ENCODE measurements at places on chromosomes 13 and 19. TPM values are rescaled to one million over a fixed set of nuclear protein-coding genes. Genes with fewer than 3 reads are reported as not detected.

GRCh38 chr19:35719402-35720162 lies 1.8 kb downstream of the KMT2B start:
- no peak for DNase-seq
- no peaks in the 10 kb centered on the region for H3K4me1 ChIP-seq
- H3K27ac ChIP-seq: no peak overlapping the region
- peaks cover 13% of the 10 kb centered on the region for H3K36me3 ChIP-seq
- no peaks in the 10 kb centered on the region for H3K27me3 ChIP-seq

Gene SRRM5
- not detected for polyA plus RNA-seq

GRCh38 chr13:98959291-98959690 lies 18.6 kb downstream of the DOCK9 start:
- no peak for DNase-seq
- no peaks in the 10 kb centered on the region for H3K27me3 ChIP-seq
- no peaks in the 10 kb centered on the region for H3K4me1 ChIP-seq
- no peaks in the 10 kb centered on the region for H3K36me3 ChIP-seq
- H3K27ac ChIP-seq: no peak overlapping the region

GRCh38 chr13:79659121-79659521 lies 178.2 kb downstream of the NDFIP2 start:
- H3K27me3 ChIP-seq: no peaks in the 10 kb centered on the region
- no peak overlapping the region for H3K4me3 ChIP-seq
- DNase-seq: no peak
- H3K27ac ChIP-seq: no peak overlapping the region
- H3K4me1 ChIP-seq: no peaks in the 10 kb centered on the region
- H3K36me3 ChIP-seq: no peaks in the 10 kb centered on the region

- no peaks in the 10 kb centered on the region for H3K27me3 ChIP-seq
- H3K36me3 ChIP-seq: no peaks in the 10 kb centered on the region
- no peak overlapping the region for H3K27ac ChIP-seq
- no peaks in the 10 kb centered on the region for H3K4me1 ChIP-seq
Observed at GRCh38 chr13:106986033-106986484, 418.1 kb upstream of the ARGLU1 start.

DNA sequence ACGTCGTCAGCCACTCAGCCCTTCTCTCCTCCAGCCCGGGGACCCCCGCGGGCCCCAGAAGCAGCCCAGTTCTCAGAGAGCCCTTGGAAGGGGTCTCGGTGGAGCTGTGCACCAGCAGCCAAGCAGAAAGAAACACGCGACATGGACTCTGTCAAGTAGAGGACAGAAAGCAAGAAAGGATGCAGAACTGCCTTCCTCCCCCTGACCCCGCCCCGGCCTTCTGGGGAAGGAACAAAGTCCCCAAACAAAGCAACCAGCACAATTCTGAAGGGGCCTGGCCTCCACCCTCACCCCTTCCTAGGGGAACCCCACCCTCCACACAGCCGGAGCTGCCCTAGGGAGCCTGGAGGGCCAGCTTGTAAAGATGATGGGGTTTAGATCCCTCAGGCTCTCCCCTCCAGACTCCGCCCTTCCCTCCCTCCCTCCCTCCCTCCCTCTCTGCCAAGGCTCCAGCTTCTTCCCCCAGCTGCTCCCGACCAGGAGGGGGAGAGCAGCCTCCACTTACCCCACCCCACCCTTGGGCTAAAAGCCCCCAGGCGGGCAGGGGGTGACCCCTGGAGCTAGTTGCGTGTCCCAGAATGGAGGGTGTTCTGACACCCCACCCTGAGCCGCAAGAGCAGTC lies 7.8 kb downstream of the LYL1 start:
- H3K4me1 ChIP-seq: no peaks in the 10 kb centered on the region
- H3K27me3 ChIP-seq: no peaks in the 10 kb centered on the region
- no peak overlapping the region for H3K27ac ChIP-seq
- peak; percentile 65 for DNase-seq

- no peak overlapping the region for H3K4me3 ChIP-seq
- no peak for DNase-seq
- H3K27me3 ChIP-seq: no peaks in the 10 kb centered on the region
- H3K27ac ChIP-seq: no peak overlapping the region
Observed at GRCh38 chr13:98328511-98328910, 151.4 kb upstream of the RNF113B start.

GRCh38 chr13:24870380-24870760 lies 106.4 kb downstream of the RNF17 start:
- no peak overlapping the region for H3K4me3 ChIP-seq
- no peak for DNase-seq
- H3K36me3 ChIP-seq: no peaks in the 10 kb centered on the region
- H3K27ac ChIP-seq: no peak overlapping the region

Gene SIAH3
- polyA plus RNA-seq: not detected

DNA sequence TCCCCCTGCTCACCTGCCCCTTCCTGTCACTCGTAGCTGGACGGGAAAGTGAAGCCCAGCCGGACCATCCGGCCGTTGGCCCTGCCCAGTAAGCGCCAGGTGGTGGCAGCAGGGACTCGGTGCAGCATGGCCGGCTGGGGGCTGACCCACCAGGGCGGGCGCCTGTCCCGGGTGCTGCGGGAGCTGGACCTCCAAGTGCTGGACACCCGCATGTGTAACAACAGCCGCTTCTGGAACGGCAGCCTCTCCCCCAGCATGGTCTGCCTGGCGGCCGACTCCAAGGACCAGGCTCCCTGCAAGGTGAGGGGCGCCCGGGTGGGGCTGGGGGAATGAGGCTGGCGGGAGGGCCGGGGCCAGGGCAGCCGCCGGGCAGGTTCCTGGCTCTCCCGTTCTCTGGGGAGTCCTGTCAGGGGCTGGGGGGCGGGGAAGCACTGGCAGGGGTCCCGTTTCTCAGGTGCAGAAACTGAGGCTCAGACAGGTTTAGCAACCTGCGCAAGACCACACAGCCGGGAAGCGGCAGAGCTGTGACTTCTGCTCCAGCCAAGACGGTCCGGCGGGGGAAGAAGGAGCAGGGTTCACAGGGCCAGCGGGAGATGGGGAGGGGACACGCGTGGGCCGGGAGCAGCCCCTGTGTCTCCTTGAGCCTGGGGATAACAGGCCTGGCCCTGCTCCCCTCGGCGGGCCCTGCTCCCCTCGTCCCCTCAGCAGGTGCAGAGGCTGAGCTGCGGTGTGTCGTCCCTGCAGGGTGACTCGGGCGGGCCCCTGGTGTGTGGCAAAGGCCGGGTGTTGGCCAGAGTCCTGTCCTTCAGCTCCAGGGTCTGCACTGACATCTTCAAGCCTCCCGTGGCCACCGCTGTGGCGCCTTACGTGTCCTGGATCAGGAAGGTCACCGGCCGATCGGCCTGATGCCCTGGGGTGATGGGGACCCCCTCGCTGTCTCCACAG lies 5.3 kb downstream of the GZMM start:
- H3K27ac ChIP-seq: no peak overlapping the region
- no peaks in the 10 kb centered on the region for H3K27me3 ChIP-seq
- H3K4me3 ChIP-seq: no peak overlapping the region
- no peaks in the 10 kb centered on the region for H3K4me1 ChIP-seq
- H3K36me3 ChIP-seq: no peaks in the 10 kb centered on the region

DNA sequence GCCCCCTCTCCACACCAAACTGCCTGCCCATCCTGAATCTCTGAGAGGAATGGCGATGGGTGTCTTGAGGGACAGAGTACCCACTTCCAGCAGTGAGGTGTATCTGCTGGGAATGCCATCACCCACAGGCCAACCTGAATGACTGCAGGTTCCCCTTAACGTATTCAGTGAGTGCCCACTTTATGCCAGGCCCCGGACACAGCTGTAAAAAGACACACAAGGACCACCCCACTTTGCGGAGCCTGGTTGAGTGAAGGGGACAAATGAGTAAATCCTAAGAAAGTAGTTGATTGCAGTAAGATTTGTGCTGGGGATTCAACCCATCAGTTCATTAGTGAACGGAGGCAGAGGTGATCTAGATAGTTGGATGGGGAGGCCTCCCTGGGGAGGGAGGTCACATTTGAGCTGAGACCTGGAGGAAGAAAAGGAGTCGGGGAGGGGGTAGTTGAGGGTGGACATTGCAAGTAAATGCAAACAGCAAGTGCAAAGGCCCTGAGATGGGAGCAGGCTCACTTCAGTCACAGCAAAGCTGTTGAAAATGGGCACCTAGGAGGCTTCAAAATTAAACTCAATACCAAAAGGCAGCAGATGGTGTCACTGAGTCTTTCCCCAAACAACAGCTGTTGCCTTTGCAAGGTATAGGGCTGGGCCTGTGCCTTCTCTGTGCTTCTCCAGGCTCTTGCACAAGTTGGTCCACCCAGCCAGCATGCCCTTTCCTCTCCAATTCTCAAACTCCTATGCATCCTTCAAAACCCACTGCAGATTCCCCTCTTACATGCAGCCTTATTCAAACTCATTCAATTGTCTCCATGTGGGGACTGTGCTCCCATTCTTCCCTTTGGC lies 4.3 kb downstream of the GDF15 start:
- no peak for DNase-seq
- no peaks in the 10 kb centered on the region for H3K36me3 ChIP-seq
- H3K4me3 ChIP-seq: no peak overlapping the region
